ENCODE measurements at places on chromosomes 7 and 10.

DNA sequence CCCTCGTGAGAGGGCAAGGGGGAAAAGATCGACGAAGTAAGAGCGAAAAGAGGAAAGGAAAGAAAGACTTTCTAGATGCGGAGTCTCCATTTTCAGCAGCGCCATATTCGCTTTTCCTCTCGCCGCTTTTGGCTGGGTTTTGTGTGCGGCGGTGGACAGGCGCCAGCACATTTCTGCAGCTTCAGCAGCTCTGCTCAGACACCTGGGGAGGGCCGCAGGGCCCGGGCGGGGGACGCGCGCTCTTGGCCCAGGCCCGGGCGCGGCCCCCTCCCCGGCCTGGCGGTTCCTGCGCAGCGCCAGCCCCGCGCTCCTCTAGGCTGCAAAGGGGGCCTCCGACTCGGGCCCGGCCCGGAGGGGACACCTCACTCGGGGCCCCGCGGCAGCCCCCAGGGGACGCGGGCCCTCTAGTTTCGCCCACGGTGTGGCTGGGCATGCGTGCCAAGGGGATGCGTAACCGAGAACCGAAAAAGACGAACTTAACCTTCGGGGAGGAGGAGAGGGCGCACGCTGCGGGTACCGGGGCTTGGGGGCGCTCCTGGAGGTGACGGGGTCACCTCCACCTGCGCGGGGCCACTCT, 34.5 kb upstream of the EBLN1 start:
- DNase-seq, result no peak

GRCh38 chr7:23003505-23004246, 10.3 kb downstream of the HYCC1 start:
- DNase-seq, result no peak

DNA sequence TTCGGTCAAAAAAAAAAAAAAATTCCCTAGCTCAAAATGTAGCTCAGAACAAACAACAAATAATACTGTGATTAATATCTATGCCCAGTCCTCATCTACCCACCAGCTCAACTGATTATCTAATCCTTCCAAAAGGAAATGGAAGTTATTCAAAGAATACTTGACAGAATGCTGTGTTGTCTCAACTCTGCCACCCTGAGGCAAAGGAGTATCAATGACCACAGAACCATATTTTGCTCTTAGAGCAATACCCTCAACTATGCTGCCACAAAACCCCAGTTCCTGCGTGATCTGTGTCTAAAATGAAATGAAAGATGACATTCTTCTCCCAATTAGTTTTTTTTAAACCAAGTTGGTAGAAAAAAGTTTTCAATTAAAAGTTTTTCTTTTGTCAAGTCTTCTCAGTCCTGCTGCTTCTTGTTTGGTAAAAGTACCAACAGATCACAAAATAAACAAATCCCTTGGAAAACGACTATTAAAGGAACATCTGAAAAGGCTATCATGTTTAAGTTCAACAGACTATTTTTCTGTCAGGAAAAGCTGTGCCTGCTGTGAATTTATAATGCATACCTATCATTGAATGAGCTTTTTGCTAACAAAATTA, 21.6 kb downstream of the RBM28 start:
- DNase-seq, result no peak

DNA sequence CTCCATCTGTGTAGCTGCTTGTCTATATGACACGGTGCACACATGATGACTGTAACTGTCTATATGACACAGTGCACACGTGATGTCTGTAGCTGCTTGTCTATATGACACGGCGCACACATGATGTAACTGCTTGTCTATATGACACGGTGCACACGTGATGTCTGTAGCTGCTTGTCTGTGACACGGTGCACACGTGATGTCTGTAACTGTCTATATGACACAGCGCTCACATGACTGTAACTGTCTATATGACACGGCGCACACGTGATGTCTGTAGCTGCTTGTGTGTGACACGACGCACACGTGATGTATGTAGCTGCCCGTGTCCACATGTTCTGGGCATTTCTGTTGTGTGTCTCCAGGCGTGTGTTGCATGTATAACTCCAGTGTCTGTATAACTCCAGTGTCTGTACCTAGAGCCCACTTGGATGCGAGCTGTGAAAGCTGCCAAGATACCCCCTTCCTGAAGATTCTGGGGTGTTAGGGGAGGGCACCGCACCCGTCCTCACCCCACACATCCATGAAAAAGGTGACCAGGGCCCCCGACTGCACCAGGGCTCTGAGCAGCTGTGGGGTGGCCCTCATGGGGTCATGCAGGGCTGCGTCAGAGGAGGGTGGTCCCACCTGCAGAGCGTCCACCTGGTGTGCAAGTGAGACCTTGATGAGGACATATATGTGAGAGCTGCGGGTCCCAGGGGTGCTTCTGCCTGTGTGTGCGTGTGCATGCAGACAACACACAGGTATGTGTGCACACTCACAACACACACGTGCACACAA, 137.9 kb downstream of the ELFN1 start:
- no peak for DNase-seq

DNA sequence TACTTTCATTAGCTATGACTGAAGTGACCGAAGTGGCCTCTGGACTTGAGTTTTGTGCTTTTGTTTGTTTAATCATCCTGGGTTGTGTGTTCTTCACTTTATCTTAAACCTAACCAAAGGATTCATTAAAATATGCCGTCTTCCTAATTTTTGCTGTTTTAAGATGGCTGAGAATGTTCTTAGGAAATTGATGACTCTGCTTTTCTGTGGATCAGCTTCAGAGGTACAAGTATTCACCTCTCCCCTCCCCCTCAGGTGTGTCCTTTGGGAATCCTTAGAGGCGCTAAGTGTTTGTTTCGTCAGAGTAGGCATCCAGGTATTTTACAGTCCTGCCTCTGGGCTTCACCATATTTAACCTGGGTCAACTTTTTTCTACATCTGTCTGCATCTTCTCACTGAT, 1.1 kb downstream of the CCDC126 start:
- no peak for DNase-seq

DNA sequence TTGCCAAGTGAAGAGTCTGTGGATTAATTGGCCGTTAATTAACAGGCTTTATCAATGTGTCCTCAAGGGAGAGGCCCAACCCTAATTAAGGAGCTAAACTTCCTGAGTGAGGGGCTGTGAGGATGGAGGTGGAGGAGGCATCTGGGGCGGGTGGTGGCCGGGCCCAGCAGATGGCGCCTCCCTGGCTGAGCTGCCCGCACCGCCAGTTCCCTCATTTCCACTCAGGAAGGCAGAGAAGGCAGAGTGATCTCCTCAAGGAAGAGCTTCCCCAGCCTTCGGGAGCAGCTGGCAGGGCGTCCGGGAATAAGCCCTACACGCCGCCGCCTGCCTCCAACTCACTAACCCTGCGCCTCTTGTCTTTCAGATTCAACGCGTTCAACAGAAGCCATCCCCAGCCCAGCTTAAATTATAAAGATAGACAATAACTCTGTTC, 112.2 kb downstream of the CYTH3 start:
- DNase-seq, result no peak

DNA sequence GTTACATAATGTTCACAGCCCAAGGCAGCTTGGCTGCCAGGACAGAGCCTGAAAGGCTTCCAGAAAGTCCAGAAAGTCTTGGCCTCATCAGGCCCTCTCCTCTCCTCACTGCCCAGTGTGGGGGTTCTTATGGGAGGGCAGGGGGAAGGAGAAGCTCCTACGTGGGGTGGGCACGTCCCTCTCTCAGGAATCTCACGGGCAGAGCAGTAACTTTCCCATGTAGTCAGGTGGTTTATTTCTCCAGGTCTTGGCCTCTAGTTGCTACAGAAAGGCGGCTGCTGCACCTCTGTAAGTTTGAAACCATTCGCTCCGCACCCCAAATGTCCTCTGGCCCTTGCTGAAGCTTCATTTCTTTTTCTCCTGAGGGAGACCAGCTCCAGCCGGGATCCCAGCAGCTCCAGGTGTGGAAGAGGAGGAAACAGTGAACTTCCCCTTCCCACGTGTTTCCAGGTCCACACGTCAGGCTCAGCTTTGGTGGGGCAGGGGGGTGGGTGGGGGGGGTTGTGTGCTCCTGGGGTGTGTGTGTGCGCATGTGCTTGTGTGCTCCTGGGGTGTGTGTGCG, 320.3 kb downstream of the WDR37 start:
- DNase-seq, result no peak

GRCh38 chr10:26479766-26480492, 41.8 kb downstream of the APBB1IP start:
- DNase-seq, result no peak

GRCh38 chr10:73786512-73786885, 1.1 kb downstream of the ZSWIM8 start:
- no peak for DNase-seq

DNA sequence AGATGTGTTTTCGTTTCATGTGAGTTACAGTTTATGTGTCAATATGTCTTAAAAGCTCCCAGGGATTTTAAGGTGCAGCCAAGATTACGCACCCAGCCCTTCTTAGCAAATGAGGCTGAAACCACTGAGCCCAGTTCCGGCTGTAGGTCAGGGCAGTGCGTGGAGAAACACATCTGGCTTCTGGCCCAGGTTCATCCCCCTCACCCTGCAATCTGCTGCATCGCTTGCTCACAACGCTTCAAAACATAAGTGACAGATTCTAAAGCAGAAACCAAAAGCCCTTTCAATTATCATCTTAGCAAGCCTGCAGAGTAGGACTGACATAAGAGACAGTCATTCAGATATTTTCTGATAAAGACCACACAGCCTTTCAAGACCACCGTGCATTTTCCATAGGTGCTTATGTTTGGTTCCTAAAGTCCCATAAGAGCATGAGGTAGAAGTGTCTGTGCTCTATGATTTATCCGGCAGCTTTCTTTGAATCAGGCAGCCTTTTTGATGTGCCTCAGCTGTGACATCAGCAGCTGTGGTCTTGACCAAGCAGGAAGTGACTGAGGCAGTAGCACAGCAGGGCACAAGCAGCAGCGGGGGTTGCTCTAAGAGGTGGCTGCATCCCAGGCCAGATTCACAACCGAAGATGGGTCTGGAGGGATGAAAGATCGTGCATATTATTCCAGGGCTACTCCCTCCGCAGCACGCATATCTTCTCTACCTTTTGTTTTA, 72.1 kb upstream of the LYZL2 start:
- DNase-seq, result no peak

DNA sequence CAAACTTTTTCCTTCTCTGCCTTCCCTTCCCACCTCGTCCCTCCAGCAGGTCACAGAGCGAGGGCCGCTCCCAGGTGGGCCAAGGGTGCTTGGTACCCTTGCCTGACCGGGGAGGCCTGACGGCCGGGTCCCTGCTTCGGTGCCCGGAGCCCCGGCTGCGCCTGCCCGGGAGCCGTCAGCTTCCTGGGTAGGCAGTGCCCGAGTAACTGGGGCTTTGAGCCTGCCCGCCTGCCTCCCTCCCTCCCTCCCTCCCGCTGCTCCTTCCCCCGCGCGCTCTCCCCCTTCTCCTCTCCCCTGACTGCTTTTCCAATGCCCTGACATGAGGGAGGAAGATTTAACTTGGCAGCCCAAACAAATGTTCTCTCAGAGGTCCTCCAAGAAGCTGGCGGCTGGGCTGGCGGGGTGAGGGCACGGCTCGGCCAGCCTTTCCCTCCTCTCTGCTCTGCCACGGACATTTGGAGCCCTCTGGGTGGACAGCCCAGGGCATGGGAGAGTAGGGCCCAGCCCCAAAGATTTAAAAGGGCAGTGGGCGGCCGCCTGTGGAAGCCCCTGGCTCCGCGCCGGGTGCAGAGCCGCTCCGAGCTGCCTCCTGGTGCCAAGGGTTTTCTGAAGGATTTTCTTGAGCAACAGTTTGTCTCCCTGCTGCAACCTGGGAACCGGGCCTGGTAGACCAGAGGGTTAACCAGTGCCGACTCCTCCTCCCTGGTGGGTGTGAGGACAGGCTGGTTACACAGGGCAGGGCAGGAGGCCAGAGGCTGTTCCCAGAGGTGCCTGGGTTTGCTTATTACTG, 2.0 kb downstream of the ZMIZ1 start:
- DNase-seq, result peak; percentile 51

- no peak for DNase-seq
These were observed 34.0 kb downstream of the GNA12 start for GRCh38 chr7:2809903-2810625.

DNA sequence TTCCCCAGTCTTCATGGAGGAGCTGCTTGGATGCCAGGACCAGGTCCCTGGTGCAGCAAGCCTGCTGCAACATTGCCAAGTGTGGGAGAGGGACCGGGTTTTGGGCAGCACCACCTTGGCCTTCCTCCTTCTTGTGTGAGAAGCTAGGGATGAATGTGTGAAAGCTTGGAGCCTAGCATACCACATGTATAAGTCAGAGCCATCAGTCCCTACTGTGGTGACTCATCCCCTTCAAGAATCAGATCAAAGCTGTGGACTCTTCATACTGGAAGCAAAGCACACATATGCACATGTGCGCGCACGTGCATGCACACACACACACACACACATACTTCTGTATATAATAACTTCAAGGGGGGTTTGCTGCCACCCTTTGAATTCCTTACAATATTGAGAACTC, 527.8 kb downstream of the LRMDA start:
- DNase-seq, result no peak

GRCh38 chr10:3887885-3888476, 103.0 kb upstream of the KLF6 start:
- no peak for DNase-seq

DNA sequence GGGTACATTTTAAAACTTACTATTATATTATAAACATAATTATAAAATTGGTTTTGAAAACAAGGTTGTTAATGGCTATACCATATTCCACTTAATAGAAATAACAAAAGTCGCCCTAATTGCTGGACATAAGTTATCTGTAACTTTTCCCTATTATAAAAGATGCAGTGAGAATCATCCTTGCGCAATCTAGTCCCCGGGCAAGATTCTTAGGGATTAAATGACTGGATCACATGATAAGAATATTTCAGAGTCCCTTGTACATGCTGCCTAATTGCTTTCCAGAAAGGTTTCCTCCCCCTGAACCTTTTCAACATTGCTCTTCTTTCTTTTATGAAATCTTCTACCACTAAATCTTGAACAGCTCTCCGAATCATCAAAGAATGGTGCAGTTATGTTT, 479.8 kb upstream of the MKI67 start:
- no peak for DNase-seq

DNA sequence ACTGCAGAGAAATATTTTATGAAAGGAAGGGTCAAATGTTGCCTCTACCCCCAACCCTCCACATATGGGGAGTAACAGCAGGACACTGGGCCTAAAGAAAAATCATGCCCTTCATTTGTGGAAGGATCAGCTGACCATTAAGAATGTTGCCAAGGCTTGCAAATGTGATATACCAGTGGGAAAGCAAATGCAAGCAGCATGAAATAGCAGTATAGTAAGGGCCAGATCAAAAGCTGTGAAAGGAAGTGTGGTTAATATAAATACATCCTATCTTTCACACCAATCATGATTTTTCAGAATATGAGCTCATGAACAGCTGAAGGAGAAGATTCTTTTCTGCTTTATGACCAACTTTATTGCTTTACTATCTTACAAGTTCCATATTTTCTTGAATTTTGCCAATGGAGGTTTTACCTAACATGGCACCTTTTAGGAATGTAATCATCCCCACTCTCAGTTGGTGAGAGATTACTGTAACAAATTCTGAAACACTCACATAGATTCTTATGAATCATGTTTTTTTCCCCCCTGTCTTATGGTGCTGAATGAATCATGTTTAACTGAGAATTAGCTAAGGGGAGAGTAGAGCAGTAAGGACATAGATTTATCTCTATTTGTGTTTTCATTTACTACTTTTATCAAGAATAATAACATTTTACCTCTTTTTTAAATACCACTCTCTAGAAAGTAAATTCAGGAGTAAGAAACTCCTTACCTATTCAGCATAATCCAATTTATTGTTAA, 12.1 kb upstream of the ATAD1 start:
- DNase-seq, result no peak
